Pons (tissue), 1 donor: ENCODE measurements at places on chromosomes 11 and 22.

DNA sequence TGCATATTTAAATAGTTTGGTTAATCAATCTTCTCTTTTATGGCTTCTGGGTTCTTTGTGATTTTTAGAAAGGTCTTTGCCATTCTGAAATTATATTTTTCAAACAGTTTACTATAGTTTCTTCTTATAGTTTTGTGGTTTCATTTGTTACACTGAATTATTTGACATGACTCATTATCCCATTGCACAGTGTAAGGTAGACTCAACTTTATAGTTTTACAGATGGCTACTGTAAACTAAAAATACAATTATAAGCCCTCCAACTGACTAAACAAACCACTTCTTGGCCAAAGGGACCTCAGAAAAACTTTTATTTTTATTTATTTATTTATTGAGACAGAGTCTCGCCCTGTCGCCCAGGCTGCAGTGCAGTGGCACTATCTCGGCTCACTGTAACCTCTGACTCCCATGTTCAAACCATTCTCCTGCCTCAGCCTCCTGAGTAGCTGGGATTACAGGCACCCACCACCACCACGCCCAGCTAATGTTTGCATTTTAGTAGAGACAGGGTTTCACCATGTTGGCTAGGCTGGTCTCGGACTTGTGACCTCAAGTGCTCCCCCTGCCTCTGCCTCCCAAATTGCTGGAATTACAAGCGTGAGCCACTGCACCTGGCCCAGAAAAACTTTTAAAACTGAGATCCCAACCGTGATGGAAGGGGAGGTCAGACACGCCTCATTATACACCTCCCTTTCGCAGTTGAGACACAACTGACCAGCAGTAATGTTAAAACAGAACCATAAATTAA, 14.1 kb upstream of the RAC2 start:
- no peak for DNase-seq

DNA sequence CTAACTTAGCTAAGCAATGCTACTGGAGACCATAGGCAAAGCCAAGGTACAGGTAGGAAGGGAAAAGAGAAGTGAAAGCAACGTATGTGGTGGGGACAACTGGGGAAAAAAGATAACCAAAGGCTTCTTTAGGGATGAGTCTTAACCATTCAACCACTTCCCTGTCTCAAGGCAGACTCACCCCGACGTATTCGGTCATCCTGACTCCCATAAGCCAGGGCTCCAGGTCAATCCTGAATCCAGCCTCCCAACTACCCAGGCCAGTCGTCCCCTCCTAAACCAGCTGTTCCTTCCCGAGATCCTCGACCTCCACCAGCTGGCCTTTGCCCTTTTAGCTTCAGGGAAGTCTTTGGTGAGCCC, 330 bp downstream of the ACP2 start:
- no peak for DNase-seq

DNA sequence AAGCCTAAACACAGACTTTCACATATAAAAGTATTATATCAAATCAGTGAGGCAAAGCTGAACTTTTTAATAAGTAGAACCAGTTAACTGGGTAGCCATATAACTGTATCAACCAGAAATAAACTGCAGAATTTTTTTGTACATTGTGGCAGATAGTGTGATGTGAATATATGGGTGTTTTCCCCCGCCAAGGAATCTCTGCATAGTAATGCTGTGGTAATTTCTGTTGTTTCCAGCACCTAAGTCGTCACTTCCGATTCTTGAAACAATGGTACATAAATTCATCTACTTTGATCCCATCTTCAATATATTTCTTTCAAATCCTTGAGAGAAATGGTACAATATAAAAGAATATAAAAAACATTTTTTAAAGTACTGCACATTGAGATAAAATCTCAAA, 39.6 kb downstream of the NARS2 start:
- no peak for DNase-seq

- DNase-seq, result no peak
Measured at GRCh38 chr11:115965767-115966504, 461.7 kb upstream of the CADM1 start.

DNA sequence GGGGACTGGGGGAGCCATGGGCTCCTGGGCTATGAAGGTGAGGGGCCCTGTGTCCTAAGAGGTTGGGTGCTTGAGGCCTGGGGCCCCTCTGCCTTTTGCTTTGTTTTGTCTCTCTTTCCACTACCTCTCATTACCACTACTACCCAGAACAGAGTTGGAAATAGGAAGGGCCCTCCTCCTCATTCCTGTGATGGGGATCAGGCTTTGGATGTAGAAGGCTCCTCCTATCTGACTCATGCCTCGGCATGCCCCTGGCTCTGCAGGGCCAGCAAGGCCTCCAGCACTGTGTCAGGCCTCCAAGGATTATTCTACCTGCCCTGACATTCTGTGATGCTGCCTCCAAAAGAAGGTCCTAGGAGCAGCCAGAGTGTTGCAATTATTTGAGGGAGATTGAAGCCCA, 766 bp downstream of the IZUMO1R start:
- no peak for DNase-seq

DNA sequence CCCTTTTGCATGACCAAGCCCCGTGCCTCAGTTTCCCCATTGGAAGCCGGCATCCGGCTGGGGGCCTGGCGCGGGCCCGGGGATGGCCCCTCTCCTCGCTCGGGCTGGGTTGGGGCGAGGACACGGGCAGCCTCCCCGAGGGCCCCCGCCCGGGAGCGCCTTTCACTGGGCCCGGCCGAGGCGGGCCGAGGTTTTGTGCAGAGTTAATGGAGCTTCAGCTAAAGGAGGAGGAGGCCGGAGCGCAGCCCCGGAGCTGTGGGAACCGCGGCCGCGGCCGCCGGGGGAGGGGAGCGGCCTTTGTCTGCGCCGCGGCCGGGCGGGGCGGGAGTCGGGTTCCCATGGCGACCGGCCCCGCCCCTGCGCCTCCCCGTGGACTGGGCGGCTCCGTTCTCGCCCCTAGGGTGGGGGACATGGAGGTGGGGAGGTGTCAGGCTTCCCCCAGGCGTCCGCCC, 1.4 kb upstream of the MAPK11 start:
- no peak for DNase-seq

GRCh38 chr11:61332281-61332796, 566 bp downstream of the DDB1 start:
- no peak for DNase-seq

- no peak for DNase-seq
Measured at GRCh38 chr11:122036018-122036417, 80.0 kb downstream of the BLID start.
